NCI-H510A (cell line): ENCODE measurements at places on chromosomes 13 and 19.

- peak; percentile 93 for DNase-seq
Observed at GRCh38 chr19:4123615-4124568, at the start of gene MAP2K2. MAP2K2 (minus strand) TSS chr19:4124122; CDS start chr19:4123875, 247 bp downstream.

GRCh38 chr13:93740334-93740733 lies 513.7 kb downstream of the GPC6 start:
- no peak for DNase-seq

DNA sequence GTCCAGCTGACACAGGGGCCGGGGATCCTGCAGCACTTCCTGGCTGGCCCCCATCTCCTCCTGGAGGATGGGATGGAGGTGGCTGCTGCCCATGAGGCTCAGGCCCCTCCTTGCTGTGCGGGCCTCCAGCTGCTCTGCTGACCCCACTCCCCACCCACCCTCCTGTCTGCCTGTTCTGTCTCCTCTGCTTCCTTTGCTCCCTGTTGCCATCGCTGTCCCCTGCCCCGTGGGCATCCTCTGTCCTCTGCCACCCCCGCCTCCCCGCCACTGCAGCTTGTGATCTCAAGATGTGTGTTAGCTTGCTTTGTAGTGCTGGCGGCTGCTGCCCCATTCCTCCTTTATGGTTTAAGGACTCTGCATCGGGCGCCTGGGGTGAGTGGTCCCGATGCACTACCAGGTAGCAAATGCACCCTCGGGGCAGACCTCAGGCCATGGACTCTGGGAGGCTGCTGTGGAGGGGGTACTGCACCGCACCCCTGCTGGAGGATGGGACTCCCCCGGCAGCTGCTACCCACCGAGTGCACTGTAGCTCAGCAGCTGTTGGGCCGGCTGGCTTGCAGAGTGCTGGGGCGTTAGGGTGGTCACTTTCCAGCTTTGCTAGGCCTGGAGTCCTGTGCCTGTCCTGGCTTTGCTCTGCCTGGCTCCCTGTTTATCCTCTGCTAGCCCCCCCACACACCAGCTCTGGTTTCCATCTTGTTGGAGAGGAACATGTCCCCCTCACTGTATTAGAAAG lies 15.8 kb upstream of the C19orf33 start:
- no peak for DNase-seq

DNA sequence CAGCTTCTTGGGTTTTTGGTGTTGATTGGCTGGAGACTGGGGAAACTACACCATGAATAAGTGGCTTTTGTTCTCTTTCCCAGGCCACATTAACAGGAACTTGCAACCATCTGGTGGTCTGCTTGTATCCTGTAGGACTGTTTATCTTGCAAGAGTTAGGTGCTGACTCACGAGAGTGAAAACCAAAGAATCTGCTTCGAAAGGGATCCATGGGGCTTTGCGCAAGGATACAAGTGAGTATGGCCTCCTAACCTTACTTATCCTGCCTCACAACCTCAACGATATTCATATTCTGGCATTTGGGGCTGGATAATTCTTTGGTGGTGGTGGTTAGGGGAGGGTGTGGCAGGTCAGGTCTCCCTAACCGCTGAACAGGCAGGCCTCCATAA lies 4.7 kb upstream of the SIGLECL1 start:
- DNase-seq, result no peak

- DNase-seq, result no peak
Observed at GRCh38 chr13:48682436-48682835, 28.7 kb downstream of the CYSLTR2 start.

DNA sequence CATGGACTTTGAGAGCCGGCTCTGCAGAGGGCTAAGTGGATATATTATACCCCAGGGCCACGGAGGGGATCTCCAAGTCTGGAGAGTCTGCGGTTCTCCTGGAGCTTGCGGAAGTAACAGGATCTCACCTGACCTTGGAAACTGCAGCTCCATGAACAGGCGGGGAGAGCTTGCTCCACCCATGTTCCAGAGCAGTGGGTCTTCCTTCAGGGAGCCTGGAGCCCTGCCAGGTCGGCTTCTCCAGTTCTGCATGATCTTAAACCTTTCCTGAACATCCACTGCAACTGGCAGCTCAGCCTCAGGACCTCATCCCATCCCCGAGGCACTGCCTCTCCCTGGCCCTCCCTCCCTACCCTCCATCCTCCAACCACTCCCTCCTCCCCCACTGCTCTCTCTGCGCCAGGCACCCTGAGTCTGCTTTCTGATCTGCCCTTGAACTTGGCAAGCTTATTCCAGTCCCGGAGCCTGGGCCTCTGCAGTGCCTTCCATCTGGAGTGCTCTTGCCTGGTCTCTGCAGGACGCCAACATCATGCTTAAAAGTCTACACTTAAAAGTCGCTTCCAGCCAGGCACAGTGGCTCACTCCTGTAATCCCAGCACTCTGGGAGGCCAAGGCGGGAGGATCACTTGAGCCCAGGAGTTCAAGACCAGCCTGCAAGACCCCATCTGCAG lies 13.2 kb downstream of the ATCAY start:
- DNase-seq, result no peak
